Activated CD8-positive, alpha-beta memory T cell treated with anti-CD3 and anti-CD28 coated beads for 4 hours (primary cell): ENCODE measurements at places on chromosomes 3 and 15.

- DNase-seq = no peak
These were observed 425.8 kb downstream of the ERC2 start for GRCh38 chr3:56042326-56042951.

DNA sequence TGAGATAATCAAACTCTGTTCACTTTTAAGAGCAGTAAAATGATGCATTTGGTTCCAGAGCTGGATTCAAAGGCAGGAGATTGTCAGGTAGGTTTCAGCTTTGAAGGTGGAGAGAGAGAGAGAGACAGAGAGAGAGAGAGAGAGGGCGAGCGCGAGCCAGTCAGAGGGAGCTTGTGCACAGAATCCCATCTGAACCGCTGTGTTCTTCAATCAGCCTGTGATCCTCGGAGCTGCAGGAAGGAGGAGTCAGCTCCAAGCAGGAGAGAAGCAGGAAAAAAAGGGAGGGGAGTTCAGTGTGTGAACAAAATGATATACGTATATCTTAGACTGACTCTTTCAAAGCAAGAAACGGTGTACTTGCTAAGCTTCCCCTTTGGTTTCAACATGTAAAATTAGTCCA, at the start of gene GPR149:
Gene GPR149 (minus strand): TSS at position 177 of the 400 bp plus-strand sequence. CDS start 575 bp downstream, outside the sequence.
- no peak for DNase-seq

- DNase-seq = no peak
These were observed 135.0 kb downstream of the STAG1 start for GRCh38 chr3:136617198-136617597.

DNA sequence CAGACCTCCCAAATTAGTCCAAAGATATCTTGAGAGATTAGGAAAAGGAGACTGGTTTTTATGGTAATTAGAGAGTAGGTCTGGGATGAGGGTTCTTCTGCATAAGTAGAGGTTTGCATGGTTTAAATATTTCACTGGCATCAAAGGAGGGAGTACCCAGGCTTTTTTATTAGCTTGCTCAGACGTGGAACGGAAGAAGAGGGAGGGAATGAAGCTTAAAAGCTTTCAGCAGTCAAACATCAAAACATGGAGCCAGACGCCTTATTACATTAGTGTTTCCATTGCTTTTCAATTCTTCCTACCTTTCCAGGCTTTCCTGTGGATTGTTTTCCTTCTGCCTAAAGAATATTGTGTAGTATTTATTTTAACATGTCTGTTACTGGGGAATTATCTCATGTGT, 342.1 kb upstream of the SOX2 start:
- DNase-seq = no peak

- DNase-seq = no peak
These were observed 36.4 kb downstream of the EPHB3 start for GRCh38 chr3:184597829-184598573.

- no peak for DNase-seq
These were observed 65.3 kb downstream of the IGF1R start for GRCh38 chr15:98713585-98714001.

DNA sequence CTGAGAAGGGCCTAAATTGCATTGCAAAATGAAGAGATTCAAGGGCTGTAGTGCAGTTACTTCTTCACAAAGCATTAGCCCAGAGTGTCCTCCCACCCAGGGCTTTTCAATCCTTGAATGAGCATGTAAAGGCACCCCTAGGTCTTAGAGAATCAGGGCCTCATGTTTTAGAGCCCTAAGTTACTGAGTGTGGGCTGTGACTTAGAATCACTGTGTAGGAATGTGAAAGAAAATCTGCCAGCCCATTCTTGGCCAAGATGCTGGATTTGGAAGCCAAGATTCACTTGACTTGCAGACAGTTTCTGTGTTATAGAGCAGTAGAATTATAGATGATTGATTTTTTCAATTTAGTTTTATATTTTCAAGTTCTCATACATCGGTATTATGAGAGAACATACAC, 153.2 kb downstream of the MYRIP start:
- DNase-seq = no peak

- DNase-seq = no peak
These were observed 779.4 kb downstream of the TUSC7 start for GRCh38 chr3:117488983-117489382.

DNA sequence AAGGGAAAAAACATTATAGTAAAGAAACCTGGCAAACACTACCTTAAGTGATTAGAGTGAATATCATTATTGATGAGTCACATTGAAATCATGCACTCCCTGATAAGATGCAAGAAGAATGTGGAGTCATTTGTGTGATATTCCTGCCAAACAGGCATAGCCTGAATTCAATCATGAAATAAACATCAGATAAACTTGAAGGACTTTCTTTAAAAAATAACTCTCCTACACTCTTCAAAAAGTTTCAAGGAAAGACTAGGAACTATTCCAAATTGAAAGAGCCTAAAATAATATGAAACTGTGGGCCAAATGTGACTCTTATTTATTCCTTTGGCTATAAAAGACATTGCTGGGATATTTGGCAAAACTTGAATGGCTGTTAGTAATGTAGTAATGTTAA, 625.7 kb upstream of the LMCD1 start:
- no peak for DNase-seq

DNA sequence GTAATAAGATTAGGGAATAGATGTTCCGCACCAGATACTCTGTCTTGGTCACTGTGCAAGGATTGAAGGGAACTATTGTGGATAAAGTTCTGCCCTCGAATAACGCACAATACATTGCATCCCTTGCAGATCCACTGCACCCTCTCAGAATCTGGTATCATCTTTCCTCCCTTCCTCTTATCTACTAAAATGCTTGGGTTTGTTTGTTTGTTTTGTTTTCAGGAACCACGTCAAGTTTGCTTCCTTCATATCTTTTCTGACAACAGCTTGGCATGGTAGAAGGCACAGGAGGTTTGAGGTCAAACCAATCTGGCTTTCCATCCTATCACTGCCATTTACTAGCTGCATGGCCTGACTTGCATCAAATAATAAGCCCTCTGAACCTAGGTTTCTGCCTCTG, 2.0 kb upstream of the FSTL1 start:
- DNase-seq = no peak

DNA sequence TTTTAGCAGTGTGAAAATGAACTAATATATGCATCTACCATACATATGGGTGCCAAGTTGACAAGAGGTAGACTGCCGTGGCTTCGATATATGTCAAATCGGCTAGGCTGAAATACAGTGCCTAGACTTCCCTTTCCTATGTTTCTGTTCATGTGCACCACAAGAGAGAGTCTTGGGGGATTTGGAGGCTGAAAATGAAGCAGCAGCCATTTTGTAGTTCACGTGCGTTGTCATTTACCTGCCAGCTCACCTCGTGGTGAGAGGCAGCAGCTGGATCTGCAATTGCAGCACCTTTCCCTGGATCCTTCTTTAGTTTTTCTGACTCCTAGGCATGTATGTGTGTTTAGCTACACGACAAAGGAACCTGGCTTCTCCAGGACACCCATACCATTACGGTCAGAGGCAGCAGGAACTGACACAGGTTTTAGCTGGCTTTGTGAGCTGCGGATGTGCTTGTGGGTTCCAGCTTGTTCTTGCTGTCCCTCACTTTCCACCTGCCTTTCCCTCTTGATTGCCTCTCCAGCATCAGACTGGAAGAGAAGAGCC, 40.5 kb upstream of the SIAH2 start:
- DNase-seq = no peak

GRCh38 chr15:62426387-62426956, 261.4 kb upstream of the C2CD4B start:
- DNase-seq = no peak
